ENCODE measurements at places on chromosomes 12 and 14. TPM values are rescaled to one million over a fixed set of nuclear protein-coding genes. Genes with fewer than 3 reads are reported as not detected.

Gene AVPR1A
- total RNA-seq = 0.21 TPM

Gene DNAH10
- total RNA-seq = 1.00 TPM

DNA sequence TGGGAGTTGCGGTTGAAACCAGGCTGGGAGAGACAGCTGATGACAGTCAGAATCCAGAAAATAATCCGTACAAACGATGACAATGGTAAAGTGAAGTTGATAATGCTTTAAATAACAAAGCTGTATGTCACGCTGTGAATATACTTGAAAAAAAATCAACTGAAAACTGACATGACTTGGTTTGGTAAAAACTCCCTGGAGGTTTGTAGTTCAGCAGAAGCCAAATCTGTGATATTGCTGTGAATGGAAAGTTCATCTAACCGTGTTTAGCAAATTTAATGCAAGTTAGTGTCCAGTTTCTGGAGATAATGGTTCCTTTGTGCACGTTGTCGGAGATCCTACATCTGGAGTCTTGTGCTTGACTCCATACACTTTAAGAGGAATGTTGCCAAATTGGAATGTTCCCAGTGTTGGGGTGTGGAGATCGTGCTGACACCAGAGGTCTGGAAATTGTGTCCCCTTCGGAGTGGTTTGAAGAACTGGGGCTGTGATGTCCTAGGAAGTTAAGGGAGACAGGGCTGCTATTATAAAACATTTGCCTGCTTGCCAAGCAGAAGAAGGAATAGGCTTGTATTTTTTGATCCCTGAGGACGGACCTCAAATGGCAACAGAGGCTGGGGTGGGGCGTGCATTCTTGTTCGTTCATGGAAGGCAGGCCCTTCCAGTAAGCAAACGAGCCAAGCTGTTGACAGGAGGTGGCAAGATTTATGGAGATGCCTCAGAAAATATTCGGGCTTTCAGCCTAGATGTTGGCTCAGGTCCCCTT, 30.6 kb downstream of the PPFIBP1 start:
- DNase-seq = no peak

- no peak for DNase-seq
Measured at GRCh38 chr12:88643685-88644084, 63.4 kb upstream of the KITLG start.

Gene GCH1
- total RNA-seq = 1.8 TPM

GRCh38 chr12:123723011-123723410, 10.9 kb downstream of the ATP6V0A2 start:
- peak; percentile 52 for DNase-seq

Gene TMEM120B
- 14.0 TPM for total RNA-seq

- DNase-seq = peak; percentile 47
Measured at GRCh38 chr12:19739195-19739776, 300.0 kb downstream of the AEBP2 start.

- DNase-seq = peak; percentile 21
Measured at GRCh38 chr12:57181561-57182155, 34.2 kb upstream of the LRP1-AS start.

- no peak for DNase-seq
Measured at GRCh38 chr12:106062693-106063092, 76.1 kb downstream of the NUAK1 start.

Gene ARMH4
- total RNA-seq = not detected

Gene C3AR1
- 1.9 TPM for total RNA-seq

GRCh38 chr12:14970473-14970872, 2.4 kb upstream of the PDE6H start:
- DNase-seq = no peak

- no peak for DNase-seq
Measured at GRCh38 chr14:60641742-60642269, 7.5 kb downstream of the SIX1 start.

DNA sequence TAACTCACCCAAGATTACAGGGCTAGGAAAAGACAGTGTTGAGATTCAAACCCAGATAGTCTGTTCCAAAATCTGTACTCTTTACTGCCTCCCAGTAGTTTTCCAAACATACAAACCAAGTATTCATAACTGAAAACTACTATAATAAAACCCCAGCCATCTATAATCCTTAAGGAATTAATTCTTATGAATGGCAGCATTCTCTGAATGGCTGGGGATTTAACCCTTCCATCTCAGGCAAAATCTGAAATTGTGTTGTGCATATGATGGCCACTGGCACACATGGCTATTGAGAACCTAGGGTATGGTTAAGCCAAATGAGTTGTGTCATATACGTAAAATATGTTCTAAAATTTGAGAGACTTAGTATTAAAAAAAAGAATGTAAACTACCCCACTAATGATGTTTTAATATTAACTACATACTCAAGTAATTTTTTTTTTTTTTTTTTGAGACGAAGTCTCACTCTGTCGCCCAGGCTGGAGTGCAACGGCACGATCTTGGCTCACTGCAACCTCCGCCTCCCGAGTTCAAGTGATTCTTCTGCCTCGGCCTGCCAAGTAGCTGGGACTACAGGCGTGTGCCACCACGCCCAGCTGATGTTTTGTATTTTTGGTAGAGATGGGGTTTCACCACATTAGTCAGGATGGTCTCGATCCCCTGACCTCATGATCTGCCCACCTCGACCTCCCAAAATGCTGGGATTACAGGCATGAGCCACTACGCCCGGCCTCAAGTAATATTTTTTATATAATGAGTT, 16.7 kb downstream of the PPP1R13B start:
- no peak for DNase-seq

GRCh38 chr12:38508246-38508645, 191.7 kb downstream of the ALG10B start:
- no peak for DNase-seq

DNA sequence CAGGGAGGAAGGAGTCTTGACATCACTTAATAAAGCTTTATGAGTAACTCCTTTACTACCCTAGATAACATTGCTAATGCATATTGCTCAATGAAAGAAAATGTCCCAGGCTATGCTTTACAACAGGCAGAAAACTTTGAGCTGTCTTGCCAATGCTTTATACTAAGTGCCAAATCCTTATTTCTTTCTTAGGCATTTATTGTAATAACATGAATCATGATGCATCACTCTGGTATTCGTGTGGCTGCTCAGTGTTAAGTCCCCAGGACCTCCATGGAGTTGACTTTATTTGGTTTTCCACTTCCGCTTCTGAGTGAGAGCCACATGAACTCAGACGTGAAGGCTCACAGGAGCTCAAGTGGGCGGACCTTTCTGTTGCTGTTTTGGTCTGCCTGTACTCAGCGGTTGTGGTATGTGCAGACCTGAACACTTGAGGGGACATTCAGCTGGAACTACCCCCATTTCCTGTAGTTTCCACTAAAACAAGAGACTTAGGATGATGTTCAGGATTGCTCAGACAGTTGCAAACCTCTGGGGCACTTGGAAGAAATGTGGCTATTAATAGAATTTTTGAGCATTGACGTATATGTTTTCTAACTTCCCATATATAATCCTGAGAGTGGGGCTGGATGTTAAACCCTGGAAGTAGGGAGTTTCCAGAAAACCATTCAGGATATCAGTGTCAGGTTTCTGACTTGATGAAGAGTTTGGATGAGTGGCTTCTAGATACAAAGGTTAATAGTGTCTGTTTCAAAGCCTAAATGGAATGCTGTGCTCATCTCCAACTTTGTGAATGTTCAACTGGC, 258.6 kb downstream of the MSRB3 start:
- peak; percentile 98 for DNase-seq

DNA sequence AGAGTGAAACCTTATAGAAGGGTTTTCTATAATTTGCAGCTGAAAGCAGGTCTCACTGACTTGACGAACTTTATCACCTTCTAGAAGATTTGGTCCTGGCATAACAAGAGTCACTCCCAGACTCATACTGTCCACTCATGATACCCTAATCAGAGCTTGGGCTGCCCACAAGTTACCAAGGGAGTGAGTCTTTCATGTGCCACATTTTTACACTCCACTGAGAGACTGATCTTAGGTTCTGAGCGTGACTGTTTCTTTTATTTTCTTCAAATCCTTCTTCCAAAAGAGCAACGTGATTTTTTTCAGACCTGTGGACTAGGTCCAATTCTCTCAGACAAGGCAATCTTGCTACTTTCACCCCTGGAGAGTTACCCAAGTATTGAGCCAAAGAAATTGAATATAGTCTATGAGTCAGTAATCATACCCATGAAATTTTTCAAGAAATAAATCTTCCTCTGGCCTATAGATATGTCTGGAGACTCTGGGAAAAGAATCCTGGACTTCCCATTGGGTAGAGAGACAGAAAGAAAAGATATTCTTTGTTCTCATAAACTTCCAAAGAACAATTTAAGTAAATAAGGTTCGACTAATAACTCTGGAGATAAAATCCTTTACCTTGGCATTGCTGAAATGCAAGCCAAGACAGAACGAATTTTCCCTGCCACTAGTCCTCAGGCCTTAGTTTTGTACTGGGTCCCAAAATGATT, 26.9 kb downstream of the SIX1 start:
- no peak for DNase-seq

- no peak for DNase-seq
Measured at GRCh38 chr14:41062826-41063225, 543.9 kb upstream of the LRFN5 start.

Gene RHOJ
- total RNA-seq = 0.32 TPM

DNA sequence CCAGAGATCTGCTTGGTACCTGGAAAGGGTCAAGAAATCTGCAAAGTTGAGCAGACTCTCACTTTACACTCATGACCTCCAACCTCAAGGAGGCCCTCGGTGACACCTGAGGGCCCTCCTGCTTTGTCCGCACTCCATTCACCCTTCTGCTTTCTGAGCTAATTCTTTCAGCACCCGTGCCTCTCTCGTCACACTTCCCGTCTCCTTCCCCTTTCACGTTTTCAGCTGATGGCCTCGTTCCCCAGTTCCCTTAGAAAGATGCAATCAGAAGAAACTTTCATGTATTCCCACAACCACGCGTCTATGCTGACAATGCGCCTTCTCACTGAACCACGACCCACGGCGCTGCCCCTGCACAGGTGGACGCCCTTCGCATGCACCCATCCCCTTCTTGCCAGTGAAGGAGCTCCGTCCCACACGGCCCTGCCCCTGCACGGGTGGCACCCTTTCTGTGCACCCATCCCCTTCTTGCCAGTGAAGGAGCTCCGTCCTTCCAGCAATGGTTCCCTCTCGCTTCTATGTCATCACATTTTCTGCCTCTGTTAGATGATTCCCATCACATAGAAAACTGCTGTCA, 340.1 kb upstream of the FKBP4 start:
- no peak for DNase-seq

GRCh38 chr14:90582166-90582565, 185.3 kb downstream of the CALM1 start:
- DNase-seq = no peak

DNA sequence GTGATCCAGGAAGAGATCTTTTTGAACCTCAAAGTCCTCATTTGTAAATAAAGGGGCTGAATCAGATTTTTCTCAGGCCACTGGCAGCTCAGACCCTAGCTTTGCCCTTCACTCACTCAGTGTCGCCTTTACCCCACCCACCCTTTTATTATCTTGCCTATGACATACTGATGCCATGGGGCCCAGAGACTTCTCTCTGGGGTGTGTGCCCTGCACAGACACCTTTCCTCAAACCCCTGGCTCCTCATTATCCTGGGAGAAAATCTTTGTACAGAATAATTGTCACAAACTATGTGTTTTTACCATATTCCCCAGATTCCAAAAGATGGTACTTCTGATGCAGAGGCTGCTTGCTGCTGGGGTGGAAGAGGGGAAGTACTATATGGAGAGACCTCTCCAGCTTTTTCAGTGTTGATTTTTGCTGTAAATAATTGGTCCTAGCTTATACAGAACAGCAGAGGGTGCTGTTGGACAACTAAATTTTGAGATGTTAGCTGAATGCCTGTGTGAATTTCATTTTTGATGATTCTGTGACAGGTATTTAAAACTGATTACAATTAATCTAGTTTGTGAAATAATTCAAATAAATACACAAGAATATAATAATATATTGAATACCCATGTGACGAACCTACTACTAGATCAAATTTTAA, 53.9 kb upstream of the DCD start:
- DNase-seq = no peak

Gene TPH2
- not detected for total RNA-seq

- no peak for DNase-seq
Measured at GRCh38 chr12:104175726-104176247, 37.8 kb upstream of the NFYB start.

Gene ADAMTS20
- not detected for total RNA-seq

- no peak for DNase-seq
Measured at GRCh38 chr12:127430401-127430800, 836.6 kb upstream of the TMEM132C start.

Gene LTB4R2
- 3.1 TPM for total RNA-seq

DNA sequence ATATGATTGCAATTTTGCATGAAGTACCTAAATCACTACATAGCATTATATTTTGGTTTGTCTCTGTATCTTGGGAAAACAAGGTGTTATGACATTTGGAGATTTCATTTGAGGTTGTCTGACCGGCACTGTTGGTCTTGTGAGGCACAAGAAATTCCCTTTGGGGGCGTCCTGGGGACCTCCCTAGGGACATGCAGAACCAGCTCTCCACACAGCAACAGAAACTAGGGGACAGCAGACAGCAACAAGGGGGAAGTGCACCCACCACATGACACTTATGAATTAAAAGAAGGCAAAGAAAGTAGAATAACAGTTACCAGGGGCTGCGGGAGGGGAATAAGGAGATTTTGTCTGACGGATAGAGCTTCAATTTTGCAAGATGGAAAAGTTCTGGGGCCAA, 14.4 kb downstream of the DDX54 start:
- no peak for DNase-seq

DNA sequence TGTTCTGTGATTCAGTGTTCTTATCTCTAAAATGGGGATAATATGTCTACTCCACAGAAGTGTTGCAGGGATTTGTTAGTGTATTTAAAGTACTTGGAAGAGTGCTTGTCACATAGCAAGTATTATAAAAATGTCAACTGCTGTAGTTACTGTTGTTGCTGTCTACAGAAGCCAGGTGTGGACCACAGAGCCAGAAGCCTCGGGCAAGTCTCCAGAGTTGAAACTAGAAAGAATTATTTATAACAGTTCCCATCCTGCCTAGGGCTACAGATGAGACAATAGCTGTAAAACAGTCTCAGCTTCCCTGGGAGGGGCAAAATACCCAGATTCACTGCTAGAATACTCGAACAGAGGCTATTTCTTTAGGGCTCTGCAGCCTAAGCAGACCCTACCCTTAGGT, 55.4 kb upstream of the FUT8 start:
- no peak for DNase-seq

Gene ESPL1
- total RNA-seq = 20.2 TPM

- no peak for DNase-seq
Measured at GRCh38 chr12:121996050-121996944, 25.4 kb upstream of the BCL7A start.

- DNase-seq = no peak
Measured at GRCh38 chr12:96831346-96831745, 75.7 kb upstream of the NEDD1 start.

DNA sequence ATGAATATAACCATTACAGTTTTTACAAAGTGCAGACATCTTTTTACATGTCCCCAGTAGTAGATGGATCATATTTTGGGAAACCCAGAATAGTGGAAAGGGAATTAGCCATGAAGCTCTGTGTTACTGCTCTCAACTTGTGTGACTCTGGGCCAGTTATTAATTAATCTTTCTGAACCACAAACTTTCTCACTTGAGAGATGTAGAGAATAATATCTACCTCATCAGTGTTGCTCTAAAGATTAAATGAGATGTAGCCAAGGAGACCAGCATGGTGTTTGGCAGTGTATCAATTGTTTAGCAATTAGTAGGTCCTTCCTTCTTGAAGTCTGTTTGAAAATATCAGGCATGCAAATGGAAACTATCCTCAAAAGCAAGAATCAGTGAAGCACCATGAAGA, 169.2 kb downstream of the TMTC2 start:
- no peak for DNase-seq

All from SJSA1 (cell line).